ENCODE measurements at places on chromosomes 2 and 18. TPM values are rescaled to one million over a fixed set of nuclear protein-coding genes. Genes with fewer than 3 reads are reported as not detected.

The RNU2-63P gene
- not detected for polyA plus RNA-seq

The BCL2L11 gene
- polyA plus RNA-seq: 26.6 TPM

- no peak for DNase-seq
Observed at GRCh38 chr2:120539937-120540718, 194.2 kb downstream of the INHBB start.

DNA sequence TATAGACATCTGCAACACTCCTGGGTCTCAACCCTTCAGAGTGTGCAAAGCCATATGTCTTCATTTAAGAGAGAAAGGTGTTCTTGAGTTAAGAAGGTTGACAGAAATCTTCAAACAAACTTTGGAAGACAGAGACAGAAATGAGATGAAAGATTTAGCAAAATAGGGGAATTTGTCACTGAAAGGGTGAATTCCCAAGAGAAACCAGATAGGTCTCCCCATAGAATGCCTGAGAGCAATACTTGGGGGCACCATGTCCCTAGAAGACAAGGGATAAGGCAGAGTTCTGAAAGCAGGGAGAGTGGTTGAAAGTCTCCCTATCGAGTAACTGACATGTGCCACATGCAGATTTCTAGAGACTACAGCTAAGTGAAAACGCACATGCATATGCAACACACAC lies 50.0 kb downstream of the AP1S3 start:
- DNase-seq: no peak

DNA sequence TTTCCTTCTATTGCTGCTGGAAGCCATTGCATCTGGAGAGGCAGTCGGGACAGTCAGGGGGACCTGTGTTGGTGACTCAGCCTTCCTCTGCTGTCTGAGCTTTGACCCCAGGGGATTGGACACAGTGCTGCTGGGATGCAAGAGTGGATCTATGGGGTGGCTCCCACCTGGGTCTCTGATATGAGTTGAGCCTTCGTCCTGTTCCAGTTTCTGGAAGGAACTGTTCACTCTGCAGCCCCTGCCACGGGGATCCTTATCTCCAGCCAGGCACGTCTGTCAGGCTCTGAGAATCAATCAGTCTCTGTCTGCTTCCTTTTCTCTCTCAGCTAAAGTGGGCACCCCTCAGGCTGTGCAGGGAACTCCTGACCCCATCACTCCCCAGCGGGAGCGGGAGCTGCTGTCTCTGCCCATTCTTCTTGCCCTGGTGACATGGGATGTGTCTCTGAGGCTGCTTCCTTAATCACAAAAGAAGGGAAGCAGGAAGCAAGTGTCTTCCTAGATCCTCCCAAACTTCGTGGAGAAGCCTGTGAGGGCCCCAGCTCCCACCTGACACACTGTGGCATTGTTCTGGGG lies 51.7 kb downstream of the ARHGAP28 start:
- no peak for DNase-seq
